ENCODE measurements at places on chromosomes 2 and 18. TPM values are rescaled to one million over a fixed set of nuclear protein-coding genes. Genes with fewer than 3 reads are reported as not detected.

Gene GCG
- total RNA-seq, result not detected

Gene AQP12A
- total RNA-seq, result not detected

Gene AMER3
- not detected for total RNA-seq

Gene TIA1
- total RNA-seq, result 87.2 TPM

Gene WDFY1
- 38.6 TPM for total RNA-seq

All from subcutaneous adipose tissue (tissue), 4 donors.